ENCODE measurements at places on chromosomes 2 and 18.

DNA sequence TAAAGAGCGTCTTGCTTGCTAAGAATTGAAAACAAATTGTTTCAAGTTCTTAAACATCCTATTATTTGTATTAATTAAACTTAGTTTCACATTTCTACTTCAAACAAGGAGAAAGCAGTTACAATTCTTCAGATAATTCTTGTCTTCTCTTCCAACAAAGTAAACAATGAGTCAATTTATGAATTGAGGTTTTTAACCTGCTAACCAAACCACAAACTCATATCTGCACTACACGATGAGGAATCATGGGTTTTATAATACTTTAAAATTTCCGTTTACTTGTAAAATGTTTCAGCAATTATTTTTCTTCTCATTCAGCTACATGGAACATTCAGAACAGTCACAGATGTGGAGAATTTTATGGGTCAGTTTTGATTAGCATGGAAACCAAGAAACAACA lies 114.2 kb downstream of the SPIRE1 start:
- DNase-seq, result no peak

DNA sequence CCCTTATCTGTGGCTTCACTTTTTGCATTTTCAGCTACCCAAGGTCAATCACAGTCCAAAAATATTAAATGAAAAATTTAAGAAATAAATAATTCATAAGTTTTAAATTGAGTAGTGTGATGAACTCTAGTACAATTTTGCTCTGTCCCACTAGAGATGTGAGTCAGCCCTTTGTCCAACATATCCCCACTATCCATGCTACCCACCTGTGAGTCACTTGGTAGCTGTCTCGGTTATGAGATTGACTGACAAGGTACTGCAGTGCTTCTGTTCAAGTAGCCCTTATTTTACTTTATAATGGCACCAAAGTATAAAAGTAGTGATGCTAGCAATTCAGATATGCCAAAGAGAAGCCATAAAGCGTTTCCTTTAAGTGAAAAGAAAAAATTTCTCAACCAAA lies 28.8 kb downstream of the ADCY3 start:
- DNase-seq, result no peak

DNA sequence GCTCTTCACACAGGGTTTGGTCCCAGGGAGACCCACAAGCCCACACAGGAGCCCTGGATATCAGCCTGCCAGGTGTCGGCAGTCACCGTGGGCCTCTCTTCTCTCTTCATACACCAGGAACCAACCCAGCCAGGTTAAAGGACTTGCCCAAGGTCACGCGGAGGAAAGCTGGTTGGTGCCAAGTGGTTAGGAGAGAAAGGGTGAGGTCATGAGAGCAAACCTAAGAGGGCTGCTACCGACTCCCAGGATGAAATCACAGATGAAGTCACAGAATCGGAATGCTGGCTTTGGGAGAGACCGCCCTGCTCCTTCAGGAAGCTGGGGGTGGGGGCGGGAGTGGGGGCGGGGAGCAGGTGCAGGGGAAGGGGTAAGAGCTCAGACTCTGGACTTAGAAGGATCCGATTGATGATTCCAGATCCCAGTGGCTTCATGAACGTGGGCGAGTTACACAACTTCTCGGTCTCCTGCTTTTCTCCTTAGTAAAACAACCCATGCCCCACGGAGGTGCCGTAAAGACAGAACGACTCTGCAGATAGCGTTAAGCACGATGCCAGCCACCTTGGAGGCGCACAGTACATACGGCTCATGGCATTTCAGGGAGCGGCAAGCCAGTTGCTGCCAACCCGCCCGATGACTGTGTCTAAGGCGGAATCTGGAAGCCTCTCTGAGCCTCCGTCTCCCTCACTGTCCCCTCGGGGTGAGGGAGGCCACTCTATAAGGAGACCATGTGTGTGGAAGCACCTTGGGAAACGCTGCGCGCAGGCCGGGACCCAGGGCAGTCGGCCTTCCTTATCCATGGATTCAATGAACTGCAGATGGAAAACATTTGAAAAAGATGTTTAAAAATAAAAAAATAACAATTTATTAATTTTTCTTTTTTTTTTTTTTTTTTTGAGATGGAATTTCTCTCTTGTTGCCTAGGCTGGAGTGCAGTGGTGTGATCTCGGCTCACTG lies 23.0 kb upstream of the TAF1B start:
- DNase-seq, result no peak

GRCh38 chr2:70078384-70078783 lies 8.9 kb upstream of the PCBP1 start:
- no peak for DNase-seq

DNA sequence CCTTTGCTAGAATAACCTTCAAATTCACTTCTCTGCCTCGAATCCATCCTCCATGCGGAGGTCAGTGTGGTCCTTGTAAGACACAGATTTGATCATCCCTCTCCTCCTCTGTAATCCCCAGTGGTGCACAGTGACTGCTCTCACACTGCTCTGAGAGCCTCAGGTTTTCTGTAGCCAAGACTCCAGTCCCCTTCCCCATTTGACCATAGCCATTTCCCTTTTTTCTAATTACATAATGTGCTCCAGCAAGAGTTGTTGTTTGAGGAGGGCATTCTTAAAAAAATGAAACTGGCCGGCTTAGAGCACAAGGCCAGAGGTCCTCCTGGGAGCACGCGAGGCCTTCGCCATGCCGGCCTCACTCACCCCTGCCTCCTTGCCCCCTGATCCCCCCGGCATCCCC lies 34.7 kb upstream of the LPIN1 start:
- DNase-seq, result no peak

DNA sequence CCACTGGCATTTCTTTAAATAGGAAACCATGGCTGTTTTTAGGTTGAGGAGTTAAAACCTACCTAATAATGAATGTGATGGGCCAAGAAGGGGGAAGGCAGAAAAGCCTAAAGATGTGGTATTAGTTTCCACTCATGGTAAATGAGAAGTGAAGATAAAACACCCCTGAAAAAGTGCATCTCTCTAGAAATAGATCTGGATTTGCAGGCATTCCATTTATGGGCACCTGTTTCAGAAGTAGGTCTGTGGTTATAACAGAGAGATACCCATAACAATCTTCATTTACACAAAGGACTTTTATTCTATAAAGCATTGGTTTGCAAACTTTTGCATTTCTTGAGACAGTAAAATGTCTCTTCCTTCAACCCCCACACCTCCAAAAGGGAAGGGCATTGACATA lies 62.1 kb downstream of the PRKCE start:
- no peak for DNase-seq

- no peak for DNase-seq
Observed at GRCh38 chr2:199704358-199705238, 146.4 kb downstream of the FTCDNL1 start.

DNA sequence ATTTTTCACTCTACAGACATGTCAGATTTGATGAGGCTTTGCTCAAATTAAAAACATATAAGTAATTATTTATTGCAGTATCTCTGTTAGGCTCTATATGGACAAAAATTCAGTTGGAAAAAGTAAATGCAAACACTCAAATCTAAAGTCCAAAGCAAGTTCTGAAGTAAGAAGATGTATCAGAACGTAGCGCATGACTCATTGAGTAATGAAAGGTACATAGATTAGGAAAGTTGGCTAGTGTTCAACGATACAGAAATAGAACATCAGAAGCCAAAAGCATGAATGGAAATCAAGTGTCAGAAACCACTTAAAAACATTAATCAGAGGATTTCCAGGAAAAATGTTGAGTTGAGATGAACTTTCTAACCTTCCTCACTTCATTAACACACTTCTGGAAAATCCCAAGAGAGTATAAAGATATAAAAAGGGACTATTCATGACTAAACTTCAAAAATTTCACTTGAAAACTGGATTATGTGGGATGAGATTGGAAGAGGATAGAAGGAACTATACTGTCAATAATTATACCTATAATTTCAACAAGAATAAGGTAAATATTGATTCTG lies 494.1 kb downstream of the LRRTM4 start:
- no peak for DNase-seq

Measured in chondrocyte (in vitro differentiated cells).